ENCODE measurements at places on chromosomes 1 and 21. TPM values are rescaled to one million over a fixed set of nuclear protein-coding genes. Genes with fewer than 3 reads are reported as not detected.

GRCh38 chr1:193131266-193131860 lies 9.5 kb downstream of the CDC73 start:
- DNase-seq: no peak

GRCh38 chr1:54304518-54304917 lies 101.7 kb downstream of the SSBP3 start:
- no peak for DNase-seq

- DNase-seq: no peak
These were observed 180.1 kb downstream of the ZBTB18 start for GRCh38 chr1:244231193-244231571.

GRCh38 chr1:67285780-67286488 lies 21.7 kb upstream of the IL12RB2 start:
- DNase-seq: no peak

DNA sequence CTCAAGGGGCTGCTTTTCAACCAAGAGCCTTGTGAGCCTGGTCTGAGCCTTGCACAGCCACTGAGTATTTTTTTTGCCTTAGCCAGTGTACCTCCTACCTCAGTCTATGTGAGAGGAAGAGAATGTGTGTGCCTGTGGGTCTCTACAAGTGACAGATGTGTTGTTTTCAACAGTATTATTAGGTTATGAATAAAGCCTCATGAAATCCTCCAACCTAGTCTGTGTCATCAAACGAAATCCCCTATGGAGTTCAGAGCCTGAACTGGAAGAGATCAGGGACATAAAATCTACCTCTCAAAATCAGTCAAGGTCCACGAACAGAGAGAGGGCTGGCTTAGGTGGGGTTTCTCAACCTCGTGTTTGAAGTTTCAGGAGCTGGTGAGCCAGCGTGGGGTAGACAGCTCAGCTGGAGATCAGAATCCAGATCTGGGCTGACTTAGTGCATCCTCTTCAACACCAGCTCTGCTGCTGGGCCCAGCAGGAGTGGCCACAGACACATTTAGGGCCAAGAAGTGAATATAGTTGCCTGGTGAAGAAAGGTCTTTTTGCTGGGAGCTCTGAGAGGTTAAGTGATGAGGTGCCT lies 8.2 kb downstream of the XKR8 start:
- no peak for DNase-seq

GRCh38 chr1:17193222-17194132 lies 11.5 kb upstream of the PADI1 start:
- DNase-seq: no peak

Gene ANKRD45
- polyA plus RNA-seq: 3.8 TPM

Gene FMOD
- 19.4 TPM for polyA plus RNA-seq

Gene ATP1A2
- 1.5 TPM for polyA plus RNA-seq
